ENCODE measurements at places on chromosomes 12 and 14. TPM values are rescaled to one million over a fixed set of nuclear protein-coding genes. Genes with fewer than 3 reads are reported as not detected.

PLEKHG7 gene
- not detected for total RNA-seq

GRCh38 chr14:29521526-29522137 lies 406.0 kb downstream of the PRKD1 start:
- DNase-seq: no peak

SOCS2 gene
- 33.8 TPM for total RNA-seq

OR8S1 gene
- total RNA-seq: not detected

DNA sequence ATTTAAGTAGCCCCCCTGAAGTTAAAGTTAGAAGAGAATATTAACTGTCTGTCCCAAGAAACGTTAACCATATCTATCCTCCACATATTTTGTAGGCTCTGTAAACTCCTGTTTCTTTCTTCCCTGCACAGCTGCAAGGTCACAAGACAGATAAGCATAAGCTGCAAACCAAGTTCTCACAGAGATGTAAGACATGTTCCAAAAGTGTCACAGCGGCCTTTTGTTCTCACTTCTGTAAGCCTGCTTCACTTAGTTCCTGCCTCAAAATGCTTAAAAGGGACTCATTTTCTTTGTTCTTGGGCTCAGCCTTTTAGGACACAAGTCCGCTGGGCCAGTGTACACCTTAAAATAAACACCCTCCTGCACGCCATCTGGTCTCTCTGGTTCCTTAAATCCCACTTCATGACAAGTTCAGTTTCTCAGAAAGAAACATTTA lies 3.2 kb downstream of the RNASE1 start:
- DNase-seq: no peak

DNA sequence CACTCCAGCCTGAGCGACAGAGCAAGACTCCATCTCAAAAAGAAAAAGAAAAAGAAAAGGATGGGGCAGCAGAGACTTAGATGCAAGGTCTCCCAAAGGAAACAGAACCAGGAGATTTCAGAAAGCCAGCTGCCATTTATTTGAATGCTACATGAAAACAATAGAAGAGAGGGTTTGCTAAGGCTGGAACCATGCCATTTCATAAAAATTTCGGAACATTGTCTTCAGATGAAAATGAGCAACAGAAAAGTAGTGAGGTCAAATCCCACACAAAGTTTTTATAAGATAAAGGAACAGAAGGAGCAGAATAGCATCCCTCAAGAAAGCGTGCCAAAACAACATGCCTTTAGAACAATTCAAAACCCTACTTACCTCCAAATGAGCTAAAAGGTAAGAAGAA lies 175.3 kb downstream of the ETV6 start:
- DNase-seq: no peak

DNA sequence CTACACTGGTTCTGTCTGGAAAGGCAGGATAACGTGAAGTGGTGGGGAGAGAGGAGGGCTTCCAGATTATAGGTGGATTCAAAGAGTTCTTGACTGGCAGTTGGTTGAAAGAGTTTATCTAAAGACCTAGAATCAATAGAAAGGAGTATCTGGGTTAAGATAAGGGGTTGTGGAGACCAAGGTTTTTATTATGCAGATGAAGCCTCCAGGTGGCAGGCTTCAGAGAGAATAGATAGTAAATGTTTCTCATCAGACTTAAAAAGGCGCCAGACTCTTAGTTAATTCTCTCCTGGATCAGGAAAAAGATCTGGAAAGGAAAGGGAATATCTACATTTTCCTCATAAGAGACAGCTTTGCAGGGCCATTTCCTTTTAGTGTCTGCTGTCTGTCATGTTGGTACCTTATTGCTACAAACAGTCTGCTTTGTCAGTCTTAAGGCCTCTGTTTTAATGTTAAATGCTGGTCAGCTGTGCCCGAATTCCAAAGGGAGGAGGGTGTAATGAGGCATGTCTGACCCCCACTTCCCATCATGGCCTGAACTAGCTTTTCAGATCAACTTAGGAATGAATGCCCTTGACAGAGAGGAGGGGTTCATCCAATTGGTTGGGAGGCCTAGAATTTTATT lies 401.3 kb downstream of the FUT8 start:
- DNase-seq: no peak

GRCh38 chr12:107503887-107504885 lies 181.4 kb upstream of the PWP1 start:
- no peak for DNase-seq

DNA sequence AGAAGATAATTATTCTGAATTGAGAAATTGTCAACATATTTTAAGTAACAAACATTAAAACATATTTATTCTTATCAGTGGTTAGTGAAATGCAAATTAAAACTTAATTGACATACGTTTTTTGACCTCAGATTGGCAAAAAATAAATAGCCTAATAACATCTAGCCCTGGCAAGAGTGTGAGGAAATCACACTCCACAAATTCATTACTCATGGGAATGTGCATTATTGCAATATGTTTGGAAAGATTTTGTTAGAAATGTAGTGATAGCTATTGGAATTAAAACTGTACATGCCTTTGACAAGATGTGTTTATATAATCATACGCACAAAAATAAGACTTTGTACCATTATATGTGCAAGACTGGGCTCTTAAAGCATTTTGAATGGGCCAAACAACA lies 168.6 kb downstream of the KITLG start:
- no peak for DNase-seq

GRCh38 chr14:74029136-74029535 lies 10.0 kb downstream of the BBOF1 start:
- DNase-seq: no peak

DNA sequence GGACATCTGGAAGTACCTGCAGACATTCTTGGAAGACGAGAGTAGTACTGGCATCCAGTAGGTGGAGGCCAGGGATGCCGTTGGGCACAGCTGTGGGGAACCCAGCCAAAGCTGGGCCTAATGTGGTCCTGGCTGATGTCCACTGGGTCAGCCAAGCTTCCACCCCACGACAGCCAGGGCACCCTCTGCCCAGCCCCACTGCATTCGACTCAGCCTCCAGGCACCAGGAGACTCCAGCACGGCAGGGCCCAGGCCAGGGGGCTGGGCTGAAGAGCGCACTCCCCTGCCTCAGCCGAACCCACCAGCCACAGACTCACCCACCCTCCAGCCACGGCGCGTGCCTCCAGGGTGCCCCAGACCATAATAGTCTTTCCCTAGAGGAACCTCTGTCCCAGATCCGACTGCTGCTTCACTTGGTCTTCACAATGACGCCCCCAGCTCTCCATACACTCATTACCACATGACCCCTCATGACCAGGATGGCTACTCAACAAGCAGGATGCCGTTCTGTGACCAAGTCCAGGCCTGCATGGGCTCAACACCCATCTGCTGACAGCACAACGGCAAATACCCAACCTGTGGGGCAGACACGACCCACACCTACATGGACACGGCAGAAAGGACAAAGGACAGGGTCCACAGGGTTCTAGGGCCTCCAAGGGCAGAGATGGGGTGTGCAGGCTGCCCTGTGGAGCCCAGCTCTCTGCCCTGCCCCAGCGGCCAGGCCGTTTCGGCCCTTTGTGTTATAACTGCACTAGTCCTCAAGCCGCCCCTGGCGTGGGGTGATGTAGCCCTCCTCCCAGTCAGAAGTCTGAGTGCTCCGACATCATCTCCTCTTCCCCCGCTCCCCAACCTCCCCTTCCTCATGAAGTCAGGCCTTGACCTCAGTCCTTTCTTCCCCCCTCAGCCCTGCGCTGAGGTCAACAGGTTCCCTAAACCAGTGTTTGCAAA lies 22.8 kb downstream of the ITPK1 start:
- DNase-seq: no peak

GRCh38 chr12:122035292-122035691 lies 13.6 kb downstream of the BCL7A start:
- DNase-seq: no peak

DNA sequence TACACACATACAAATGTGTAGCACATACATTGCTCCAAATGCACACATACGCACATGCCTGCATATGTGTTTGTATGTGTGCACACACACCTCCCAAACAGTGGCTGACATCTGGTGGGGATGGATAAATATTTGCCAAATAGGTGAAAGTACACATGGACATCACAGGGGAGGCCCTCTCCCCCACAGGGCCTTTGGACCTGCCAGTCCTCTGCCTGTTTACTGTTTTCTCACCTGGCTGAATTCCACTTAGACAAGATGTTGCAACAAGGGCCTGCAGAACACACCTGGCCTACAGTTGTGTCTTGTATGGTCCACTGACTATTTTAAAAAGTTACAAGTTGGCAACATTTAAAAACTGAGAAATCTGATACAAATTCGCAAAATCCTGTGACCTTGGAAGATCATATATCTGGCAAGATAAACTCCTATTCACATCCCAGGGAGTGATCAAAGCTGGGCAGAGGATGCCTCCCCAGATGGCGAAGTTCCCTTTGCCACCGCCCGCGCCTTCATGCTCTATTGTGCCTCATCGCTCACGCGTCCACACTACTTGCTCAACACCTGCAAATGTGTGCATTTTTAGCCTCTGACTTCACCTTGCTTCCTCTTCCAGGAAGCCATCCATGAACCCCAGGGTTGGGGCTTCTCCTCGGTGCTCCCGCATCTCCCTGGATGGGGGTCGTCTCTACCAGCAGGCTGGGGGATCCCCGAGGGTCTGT lies 118.4 kb upstream of the FZD10 start:
- DNase-seq: no peak

SYT10 gene
- total RNA-seq: not detected

DNA sequence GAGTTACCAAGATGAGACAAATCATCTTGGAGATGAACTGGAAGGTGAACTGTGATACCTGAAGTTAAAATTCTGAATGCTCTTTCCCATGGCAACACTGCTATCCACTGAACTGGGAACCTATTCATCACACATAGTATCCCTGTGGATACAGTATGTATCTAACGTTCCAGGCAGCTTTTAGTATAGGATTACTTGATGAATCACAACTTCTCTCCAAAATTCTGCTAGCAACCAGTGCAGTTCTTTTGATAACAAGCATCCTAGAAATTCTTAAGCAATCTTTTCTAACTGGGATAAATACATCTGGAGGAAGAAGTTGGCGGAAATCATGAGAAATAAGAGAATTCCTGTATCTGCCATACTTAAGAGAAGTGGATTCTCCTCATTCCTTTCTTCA lies 66.4 kb downstream of the PAWR start:
- DNase-seq: no peak

DNA sequence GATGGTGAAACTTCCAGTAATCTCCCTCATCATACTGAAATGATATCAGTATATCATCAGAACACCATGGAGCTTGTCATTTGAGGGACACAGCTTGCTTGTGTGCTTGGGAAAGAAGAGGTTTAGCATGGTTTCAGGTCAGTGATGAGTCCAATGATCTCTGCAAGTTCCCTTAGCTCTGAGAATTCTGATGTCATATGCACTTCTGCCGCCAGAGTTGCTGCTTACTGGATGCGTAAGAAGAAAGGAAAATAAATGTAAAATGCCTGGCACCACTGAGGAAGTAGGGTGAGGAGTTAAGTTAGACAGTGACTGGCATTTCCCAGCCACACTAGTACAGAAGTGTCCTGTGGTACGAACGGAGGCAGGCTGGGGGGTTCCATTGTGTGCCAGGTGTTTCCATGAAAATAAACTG lies 22.6 kb downstream of the PRKCH start:
- no peak for DNase-seq

TGFB3 gene
- 9.6 TPM for total RNA-seq

Data from Panc1 (cell line).